Activated naive CD4-positive, alpha-beta T cell treated with anti-CD3 and anti-CD28 coated beads for 36 hours (primary cell): ENCODE measurements at places on chromosomes 13 and 19. TPM values are rescaled to one million over a fixed set of nuclear protein-coding genes. Genes with fewer than 3 reads are reported as not detected.
A peak's percentile ranks its signal among the peaks of the same experiment; 100 is the strongest.

DNA sequence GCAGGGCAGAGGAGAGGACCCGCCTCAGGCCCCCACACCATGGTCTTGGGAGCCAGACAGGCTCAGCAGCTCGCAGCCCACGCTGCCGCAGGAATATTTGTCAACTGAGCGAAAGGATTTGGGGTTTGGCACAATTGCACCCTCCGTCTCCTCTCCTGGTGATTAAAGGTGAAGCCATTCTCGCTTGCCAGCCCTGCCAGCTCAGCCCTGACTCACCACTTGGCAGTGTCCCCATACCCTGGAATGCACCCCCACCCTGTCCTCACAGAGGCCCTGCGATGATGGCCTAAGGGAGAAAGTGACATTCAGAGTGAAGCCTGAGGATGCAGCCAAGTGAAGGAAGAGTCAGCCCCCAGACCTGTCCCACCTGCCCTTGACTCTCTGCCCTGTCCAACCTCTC is 18.8 kb downstream of the CYTH2 start:
- H3K4me1 ChIP-seq = peaks cover 22% of the 10 kb centered on the region
- H3K27ac ChIP-seq = no peak overlapping the region

- H3K4me3 ChIP-seq = no peak overlapping the region
- no peak overlapping the region for H3K27ac ChIP-seq
- no peak for DNase-seq
- no peaks in the 10 kb centered on the region for H3K4me1 ChIP-seq
- H3K36me3 ChIP-seq = no peaks in the 10 kb centered on the region
- H3K27me3 ChIP-seq = no peaks in the 10 kb centered on the region
Measured at GRCh38 chr13:85255978-85256377, 543.2 kb downstream of the SLITRK6 start.

Gene IL12RB1
- total RNA-seq = 10.1 TPM

GRCh38 chr13:42895776-42896175 is 96.3 kb downstream of the EPSTI1 start:
- H3K4me3 ChIP-seq = no peak overlapping the region
- no peaks in the 10 kb centered on the region for H3K4me1 ChIP-seq
- H3K36me3 ChIP-seq = peaks cover 4% of the 10 kb centered on the region
- no peaks in the 10 kb centered on the region for H3K27me3 ChIP-seq
- no peak for DNase-seq

DNA sequence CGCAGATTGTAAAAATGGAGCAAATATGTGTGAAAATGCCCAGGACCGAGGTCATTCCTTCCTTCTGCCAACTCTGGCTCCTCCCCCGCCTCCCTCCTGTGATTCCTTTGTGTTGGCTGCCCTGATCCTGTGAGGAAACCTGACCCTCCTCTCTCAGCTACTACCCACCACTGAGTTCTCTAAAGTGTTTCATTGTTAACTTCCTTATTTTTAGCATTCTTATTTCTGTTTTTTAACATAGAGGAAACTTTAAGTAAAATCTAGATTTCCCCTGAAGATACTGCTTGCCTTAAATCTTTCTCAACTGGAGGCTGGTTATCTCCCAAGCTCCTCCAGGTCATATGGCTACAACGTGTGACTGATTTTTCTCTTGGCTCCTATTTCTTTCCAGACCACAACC is 21.7 kb upstream of the FBXL3 start:
- H3K4me3 ChIP-seq = no peak overlapping the region
- no peak for DNase-seq
- no peaks in the 10 kb centered on the region for H3K4me1 ChIP-seq
- peaks cover 44% of the 10 kb centered on the region for H3K36me3 ChIP-seq
- H3K27me3 ChIP-seq = no peaks in the 10 kb centered on the region

- peak; percentile 19 for DNase-seq
- H3K27me3 ChIP-seq = peaks cover 59% of the 10 kb centered on the region
- H3K27ac ChIP-seq = no peak overlapping the region
- H3K4me3 ChIP-seq = peak overlapping the region; percentile 74
- H3K36me3 ChIP-seq = no peaks in the 10 kb centered on the region
Measured at GRCh38 chr13:71866335-71867130, 471 bp downstream of the DACH1 start.

DNA sequence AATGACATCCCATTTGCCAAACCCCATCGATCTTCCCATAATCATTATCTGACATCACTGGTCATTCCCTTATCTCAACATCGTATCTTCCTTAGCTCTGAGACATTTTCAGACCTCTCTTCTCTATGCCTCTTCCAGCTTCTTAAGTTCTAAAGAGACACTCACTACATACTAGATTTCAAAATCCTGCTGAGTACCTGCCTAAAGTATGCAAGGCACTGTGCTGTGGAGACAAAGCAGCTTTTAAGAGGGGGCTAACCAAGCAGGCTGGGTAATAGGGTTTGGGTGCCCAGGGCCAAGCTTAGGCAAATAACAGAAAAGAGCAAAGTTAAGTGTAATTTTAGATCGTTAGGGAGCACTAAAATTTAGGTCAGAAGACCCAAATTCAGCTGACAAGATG is 3.4 kb upstream of the POMP start:
- no peak for DNase-seq
- no peak overlapping the region for H3K27ac ChIP-seq
- H3K27me3 ChIP-seq = no peaks in the 10 kb centered on the region
- H3K36me3 ChIP-seq = peaks cover 21% of the 10 kb centered on the region
- H3K4me1 ChIP-seq = peaks cover 47% of the 10 kb centered on the region
- H3K4me3 ChIP-seq = no peak overlapping the region

Gene MEIS3
- total RNA-seq = not detected

Gene MCEMP1
- not detected for total RNA-seq

Gene ZNF709
- 1.9 TPM for total RNA-seq

DNA sequence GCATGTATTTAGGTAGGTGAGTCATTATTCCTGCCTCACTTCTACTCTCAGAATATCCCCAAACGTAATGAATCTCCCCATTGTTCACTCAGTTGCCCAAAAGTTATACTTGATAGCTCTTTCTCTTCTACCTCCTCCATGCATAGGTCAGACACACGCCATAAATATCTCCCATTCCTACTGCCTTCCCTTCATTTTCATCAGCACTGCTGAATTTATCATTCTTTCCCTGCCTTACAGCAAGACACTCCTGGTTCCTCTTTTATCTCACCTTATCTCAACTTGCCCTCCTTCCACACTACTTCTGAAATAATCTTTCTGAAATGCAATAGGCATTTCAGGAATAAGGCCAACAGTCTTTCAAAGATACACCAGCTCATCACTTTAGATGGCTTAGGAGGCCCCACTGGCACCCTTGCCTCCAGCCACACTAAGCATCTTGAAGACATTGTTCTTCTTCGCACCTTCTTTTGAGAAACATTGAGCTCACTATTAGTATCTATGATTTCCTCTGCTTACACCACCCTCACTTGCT is 333.9 kb downstream of the MYO16 start:
- no peak overlapping the region for H3K4me3 ChIP-seq
- peaks cover 2% of the 10 kb centered on the region for H3K27me3 ChIP-seq
- H3K36me3 ChIP-seq = no peaks in the 10 kb centered on the region
- H3K4me1 ChIP-seq = no peaks in the 10 kb centered on the region
- no peak for DNase-seq

- peaks cover 10% of the 10 kb centered on the region for H3K4me1 ChIP-seq
- H3K36me3 ChIP-seq = no peaks in the 10 kb centered on the region
- peaks cover 42% of the 10 kb centered on the region for H3K27me3 ChIP-seq
- DNase-seq = no peak
Measured at GRCh38 chr19:41745756-41746155, 9.6 kb upstream of the CEACAM6 start.

Gene DACT3
- 2.4 TPM for total RNA-seq

DNA sequence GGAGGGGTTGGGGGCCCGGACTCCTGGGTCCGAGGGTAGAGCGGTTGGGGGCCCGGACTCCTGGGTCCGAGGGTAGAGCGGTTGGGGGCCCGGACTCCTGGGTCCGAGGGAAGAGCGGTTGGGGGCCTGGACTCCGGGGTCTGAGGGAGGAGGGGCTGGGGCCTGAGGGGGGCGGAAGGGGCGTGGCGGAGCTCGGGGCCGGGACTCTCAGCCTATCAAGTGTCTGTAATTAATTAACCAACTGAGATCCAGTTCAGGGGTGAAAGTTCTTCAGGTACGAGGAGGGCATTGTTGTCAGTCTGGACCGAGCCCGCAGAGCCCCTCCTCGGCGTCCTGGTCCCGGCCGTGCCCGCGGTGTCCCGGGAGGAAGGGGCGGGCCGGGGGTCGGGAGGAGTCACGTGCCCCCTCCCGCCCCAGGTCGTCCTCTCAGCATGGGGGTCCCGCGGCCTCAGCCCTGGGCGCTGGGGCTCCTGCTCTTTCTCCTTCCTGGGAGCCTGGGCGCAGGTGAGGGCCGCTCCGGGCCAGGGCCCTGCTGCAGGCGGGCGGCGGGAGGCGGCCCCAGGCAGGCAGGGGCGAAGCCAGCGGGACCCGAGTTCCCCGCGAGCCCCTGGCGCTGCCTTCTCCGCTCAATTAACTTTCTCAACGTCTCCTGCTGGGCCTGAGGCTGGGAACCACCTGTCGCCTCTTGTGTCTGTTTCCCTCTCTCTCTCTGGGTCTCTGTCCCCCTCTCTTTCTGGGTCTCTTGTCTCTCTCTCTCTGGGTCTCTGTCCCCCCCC is 697 bp downstream of the FCGRT start:
- DNase-seq = peak; percentile 42
- H3K27ac ChIP-seq = no peak overlapping the region
- H3K36me3 ChIP-seq = no peaks in the 10 kb centered on the region
- H3K4me1 ChIP-seq = peaks cover 27% of the 10 kb centered on the region
- H3K4me3 ChIP-seq = peak overlapping the region; percentile 70

DNA sequence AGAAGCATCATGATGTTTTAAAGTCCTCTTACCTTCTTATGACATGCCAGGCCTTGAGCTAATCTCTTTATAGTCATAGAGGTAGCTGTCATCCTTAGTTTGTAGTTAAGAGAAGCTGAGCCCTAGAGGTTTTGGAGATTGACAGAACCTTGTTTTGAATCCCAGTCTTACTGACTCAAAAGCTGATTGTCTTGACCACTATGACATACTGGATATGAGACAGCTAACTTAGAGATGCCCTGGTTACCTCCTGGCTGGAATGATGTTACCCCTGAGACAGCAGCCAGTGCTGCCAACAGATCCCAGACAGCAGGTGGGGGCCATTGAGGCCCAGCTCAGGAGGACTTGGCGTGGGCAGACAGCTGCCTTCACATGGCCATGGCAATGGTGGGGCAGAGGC is 311.0 kb downstream of the MTUS2 start:
- no peaks in the 10 kb centered on the region for H3K27me3 ChIP-seq
- no peaks in the 10 kb centered on the region for H3K36me3 ChIP-seq
- H3K4me3 ChIP-seq = no peak overlapping the region
- DNase-seq = no peak
- peaks cover 2% of the 10 kb centered on the region for H3K4me1 ChIP-seq
- no peak overlapping the region for H3K27ac ChIP-seq

Gene PEG3
- not detected for total RNA-seq

Gene GPC5
- 0.38 TPM for total RNA-seq

- peaks cover 2% of the 10 kb centered on the region for H3K36me3 ChIP-seq
- no peak overlapping the region for H3K27ac ChIP-seq
- peaks cover 4% of the 10 kb centered on the region for H3K27me3 ChIP-seq
- H3K4me3 ChIP-seq = no peak overlapping the region
Measured at GRCh38 chr19:33293255-33294057, 8.9 kb downstream of the CEBPA start.

DNA sequence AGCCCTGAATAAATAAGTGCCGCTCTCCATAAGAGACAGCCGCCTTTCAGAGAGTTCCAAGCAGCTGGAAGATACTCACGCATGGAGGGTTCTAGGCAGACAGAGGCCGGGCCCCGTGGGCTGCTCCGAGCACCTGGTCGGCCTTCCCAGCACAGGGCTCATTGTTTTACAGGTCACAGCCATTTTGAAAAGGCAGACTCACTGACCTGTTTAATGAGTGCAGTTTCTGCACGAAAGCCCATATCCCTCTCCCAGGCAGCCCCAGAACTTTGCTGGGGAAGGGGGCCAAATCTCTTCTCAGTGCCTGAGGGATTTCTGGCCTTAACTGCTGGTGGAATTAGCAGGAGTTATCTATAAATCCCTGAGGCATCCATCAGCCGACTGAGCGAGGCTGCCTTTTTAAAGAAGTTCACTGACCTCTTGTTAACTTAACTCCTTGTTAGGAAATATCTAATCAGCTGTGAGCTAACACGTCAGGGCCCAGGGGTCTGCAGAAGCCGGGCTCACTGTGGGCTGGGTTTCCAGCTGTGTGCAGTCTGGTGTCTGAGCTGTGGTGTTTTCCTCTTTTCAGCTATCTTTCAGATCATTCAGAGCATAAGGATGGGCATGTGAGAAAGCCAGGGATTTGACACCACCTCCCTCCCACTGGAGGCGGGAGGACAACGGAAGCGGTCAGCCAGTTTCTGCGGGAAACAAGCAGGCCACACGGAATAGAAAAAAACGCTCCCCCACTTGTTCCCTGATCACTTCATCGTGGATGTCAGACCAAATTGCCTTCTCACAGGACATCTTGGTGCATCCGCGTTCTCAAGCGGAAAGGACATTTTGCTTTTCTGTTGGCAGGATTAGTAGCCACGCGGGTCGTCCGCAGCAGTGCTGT is 23.3 kb downstream of the SERP2 start:
- no peaks in the 10 kb centered on the region for H3K27me3 ChIP-seq
- no peak overlapping the region for H3K27ac ChIP-seq
- H3K4me1 ChIP-seq = no peaks in the 10 kb centered on the region
- no peaks in the 10 kb centered on the region for H3K36me3 ChIP-seq

DNA sequence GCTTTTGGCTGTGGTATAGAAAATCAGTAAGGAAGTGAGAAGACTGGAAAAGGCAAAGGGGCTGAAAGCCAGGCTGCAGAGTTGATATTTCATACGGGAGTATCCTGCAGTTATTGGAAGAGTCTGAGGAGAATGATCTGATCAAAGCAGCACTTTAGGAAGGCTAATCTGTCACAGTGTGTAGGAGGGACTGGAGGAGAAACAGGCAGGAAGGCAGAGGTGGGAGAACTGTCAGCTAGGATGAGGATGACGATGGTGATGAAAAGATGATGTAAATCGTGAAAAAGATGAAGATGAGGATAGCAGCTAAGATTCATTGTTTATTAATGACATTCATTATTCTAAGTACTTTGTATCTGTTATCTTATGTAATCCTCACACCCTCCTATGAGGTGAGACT is 123.0 kb downstream of the DNAJC15 start:
- no peak for DNase-seq
- no peak overlapping the region for H3K27ac ChIP-seq
- no peaks in the 10 kb centered on the region for H3K36me3 ChIP-seq
- H3K27me3 ChIP-seq = peaks cover 12% of the 10 kb centered on the region

Gene NR2F6
- 6.0 TPM for total RNA-seq

DNA sequence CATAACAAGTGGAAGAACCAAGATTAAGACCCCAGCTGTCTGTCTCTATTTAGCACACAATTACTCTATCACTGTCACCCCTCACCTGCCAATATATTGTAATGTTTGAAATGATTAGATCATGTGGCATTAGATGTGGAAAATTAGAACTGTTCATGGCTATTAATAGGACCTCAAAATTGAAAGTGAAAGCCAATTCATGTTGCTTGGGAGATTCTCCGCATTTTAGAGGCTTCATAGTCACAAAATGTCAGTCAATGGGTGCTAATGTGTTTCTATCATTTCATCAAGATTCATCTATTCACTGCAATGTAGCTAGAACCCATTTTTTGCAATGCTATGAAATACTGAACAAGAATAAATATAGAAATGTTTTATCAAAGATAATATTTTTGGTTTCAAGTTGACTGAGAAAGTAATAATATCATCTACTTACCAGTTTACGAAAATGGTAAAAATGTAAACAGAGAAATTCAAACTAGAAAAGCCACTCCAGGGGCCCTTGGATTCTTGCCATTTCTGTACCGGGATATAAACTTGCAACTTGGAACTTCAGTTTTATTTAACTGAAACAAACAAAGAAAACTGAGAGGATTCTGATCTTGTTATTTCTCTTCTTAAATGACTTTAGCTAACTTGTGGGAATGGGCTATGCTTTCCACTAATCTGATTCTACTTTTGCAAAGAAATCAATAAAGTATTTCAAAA is 388.6 kb downstream of the DCT start:
- H3K4me1 ChIP-seq = no peaks in the 10 kb centered on the region
- H3K4me3 ChIP-seq = no peak overlapping the region
- no peak overlapping the region for H3K27ac ChIP-seq
- H3K36me3 ChIP-seq = no peaks in the 10 kb centered on the region
- no peak for DNase-seq
